ENCODE measurements at places on chromosomes 1 and 21.

DNA sequence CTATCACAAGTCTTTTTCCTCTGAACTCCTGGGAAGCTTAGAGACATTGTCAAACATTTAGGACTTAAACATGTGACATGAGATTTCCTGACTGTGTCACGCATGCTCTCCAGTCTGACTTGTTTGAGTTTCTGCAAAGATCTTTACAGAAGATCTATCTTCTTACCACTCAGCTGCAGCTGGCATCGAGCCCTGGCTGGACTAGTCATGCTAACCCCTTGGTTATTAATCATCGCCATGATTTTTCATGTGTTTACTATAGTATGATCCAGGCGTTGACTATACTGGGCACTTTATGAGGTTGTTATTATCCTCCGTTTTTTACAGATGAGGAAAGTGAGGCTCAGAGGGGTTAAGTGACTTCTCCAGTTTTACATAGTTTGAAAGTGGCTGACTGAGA lies 18.1 kb upstream of the IRF2BP2 start:
- DNase-seq: no peak

DNA sequence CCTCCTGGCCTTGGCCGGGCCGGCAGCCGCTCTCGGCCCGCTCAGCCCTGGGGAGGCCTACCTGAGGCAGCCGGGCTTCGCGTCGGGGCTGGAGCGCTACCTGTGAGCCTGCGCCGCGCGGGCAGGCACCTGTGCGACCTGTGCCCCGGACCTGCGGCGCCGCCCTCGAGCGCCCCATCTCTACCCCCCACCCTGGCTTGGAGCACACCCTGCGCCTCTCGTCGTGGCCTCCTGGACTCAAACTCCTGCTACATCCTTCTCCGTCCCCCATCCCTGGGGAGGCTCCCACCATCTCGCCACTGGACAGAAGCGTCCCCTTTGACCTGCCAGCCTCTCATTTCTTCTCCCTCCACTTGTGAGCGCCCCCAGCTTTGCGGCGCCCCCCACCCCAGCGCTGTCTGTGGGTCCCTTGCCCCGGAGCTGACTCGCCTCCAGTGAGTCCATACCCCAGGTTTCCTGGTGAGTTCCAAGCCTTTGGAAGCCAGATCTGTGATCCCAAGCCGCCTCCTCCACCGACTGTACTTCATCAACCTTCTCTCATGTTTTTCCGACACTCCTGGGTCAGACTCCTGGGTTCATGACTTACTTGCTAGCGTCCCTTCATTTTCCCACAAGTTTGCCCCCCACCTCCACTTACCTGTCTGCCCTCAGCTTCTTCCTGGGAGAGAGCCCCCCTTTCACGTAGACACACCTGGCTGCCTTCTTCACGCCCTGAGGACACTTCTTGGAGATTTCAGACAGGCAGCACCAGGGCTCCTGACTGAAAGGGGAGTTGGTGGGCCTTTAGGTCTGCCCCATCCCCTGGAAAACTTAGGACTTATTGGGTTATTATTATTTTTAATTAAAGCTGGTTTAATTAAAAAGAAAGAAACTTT lies 1.3 kb downstream of the FOXE3 start:
- DNase-seq: no peak

- peak; percentile 40 for DNase-seq
Measured at GRCh38 chr1:155320661-155321617, at the start of gene RUSC1. Gene RUSC1, plus strand, starts transcription at chr1:155320894. Its CDS starts 880 bp downstream, at chr1:155321774.

DNA sequence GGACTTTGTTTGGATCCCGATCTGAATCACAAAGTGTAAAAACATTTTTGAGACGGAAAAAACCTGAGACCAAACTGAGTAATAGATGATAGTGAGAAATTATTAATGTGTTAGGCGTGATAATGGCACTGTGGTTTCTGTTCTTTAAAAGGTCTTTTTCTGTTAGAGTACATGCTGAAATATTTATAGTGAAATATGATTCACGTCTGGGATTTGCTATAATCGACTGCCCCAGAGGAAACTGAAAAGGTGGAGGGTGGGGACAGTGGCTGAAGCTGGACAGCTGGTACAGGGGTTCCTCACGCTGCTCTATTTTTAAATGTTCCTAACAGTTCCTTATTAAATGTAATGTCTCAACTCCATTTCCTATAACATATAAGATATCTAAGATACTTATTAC lies 11.2 kb downstream of the URB1 start:
- DNase-seq: no peak

- DNase-seq: no peak
Measured at GRCh38 chr21:41726970-41727783, 39.7 kb downstream of the RIPK4 start.

GRCh38 chr1:55716610-55717009 lies 501.4 kb upstream of the USP24 start:
- DNase-seq: no peak

GRCh38 chr1:226637147-226637935 lies 88.8 kb downstream of the STUM start:
- DNase-seq: no peak
